ENCODE measurements at places on chromosomes 12 and 14. TPM values are rescaled to one million over a fixed set of nuclear protein-coding genes. Genes with fewer than 3 reads are reported as not detected.

ACRBP gene
- not detected for total RNA-seq

DTX1 gene
- total RNA-seq = not detected

LMNTD1 gene
- total RNA-seq = not detected

GPRC5D gene
- total RNA-seq = not detected

TAS2R46 gene
- total RNA-seq = not detected

CLEC2A gene
- not detected for total RNA-seq

CTSG gene
- not detected for total RNA-seq

B4GALNT3 gene
- 0.30 TPM for total RNA-seq

AJUBA gene
- 60.8 TPM for total RNA-seq

GRCh38 chr12:104827587-104827986 lies 130.5 kb downstream of the SLC41A2 start:
- no peak for DNase-seq

GRCh38 chr14:87952307-87953094 lies 40.5 kb downstream of the GALC start:
- no peak for DNase-seq

DNA sequence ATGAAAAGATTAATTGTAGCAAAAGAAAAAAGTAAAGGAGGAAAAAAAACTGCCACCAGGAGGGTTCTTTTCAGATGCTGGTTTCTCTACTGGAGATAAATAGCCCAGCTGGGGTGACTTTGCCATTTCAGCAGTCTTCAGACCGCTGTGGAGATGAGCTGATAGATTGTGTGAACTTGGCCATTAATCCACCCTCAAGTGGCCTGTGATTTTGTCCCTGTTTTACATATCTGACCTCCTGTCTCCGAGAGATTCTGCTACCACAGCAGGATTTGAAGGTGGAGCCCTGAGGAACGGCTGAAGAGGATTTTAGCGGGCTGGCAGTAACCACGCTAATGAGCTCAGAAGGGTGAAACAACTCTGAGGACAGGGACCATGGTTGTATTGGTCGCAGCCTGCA lies 72.7 kb downstream of the WSCD2 start:
- no peak for DNase-seq

- no peak for DNase-seq
Measured at GRCh38 chr12:4047421-4047820, 174.2 kb upstream of the PARP11 start.

DNA sequence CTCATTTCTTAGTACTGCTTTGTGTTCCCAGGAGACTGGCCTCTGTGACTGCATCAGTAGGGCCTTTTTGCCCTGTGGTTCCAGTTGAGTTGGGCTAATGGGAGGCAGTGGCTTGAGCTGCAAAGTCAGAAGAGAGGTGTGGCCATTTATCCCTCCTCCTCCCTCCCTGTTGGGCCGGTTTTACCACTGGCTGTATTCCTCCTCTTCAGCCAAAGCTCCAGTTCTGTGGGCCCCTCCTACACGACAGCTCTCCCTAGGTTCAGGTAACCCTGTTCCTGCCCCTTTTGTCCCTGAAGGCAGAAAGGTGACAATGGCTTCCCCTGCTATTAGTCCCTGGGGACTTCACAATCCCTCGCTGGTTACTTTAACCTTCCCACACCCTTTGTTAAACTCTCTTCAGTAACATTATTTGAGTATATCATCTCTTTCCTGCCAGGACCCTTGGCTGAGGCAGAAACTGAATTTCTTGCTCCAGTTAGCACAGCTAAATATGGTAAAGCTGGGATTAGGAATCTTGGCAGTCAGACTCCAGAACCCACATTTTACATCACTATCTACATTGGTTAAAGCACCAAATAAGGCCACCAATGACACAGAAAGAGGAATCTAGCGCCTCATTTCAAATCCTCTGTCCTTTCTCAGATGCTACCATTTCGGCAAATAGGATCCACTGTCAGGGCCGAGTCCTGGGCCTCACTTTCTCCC lies 121.9 kb upstream of the SLC35F4 start:
- no peak for DNase-seq

DNA sequence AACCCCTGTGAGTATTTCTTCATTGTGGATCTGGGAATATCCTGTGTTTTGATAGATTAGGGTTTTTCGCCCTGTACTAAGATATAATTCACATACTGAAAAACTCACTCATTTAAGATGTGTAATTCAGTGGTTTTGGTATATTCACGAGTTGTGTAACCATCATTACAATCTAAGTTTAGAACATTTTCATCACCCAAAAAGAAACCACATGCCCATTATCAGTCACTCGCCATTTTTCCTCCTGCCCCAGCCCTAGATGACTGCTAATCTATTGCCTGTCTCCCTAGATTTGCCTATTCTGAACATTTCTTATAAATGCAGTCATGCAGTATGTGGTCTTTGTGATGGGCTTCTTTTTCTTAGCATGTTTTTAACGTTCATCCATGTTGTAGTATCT lies 67.9 kb upstream of the ATF1 start:
- no peak for DNase-seq

GRCh38 chr14:34826661-34827060 lies 48.5 kb downstream of the BAZ1A start:
- DNase-seq = no peak

DNA sequence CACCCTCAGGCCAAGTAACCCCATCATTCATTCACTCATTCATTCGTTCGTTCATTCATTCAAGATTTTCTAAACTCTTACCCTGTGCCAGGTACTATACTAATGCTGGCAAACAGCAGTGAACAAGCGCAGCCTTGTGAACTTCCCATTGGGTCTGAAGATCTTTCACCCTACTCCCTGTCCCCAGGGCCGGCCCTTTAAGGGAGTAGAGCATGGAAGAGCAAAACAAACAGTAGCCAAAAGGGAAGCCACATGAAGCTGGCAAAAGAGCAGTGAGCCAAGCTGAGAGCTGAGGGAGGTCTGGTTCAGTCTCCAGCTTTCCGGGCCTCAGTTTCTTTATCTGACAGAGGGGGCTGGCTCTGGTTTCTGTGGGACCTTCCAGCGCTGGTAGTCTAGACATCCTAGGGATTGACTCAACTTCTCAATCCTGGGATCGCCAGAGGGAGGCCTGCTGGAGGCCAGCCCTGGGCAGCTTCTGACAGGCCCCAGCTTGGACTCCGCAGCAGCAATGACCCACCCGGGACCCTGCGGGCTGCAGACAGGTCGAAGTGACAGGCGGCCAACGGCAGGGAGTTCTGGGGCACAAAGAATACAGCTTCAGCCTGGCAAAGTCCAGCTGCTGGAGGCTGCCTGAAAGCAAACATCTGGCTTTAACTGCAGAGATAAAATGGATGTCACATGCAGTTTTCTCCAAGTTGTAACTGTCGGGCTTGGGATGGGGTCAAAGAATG lies 27.1 kb downstream of the ACTN1 start:
- DNase-seq = no peak

- no peak for DNase-seq
Measured at GRCh38 chr12:12392413-12392812, 35.5 kb downstream of the BORCS5 start.

- DNase-seq = no peak
Measured at GRCh38 chr12:91189516-91189915, 6.9 kb upstream of the DCN start.

DNA sequence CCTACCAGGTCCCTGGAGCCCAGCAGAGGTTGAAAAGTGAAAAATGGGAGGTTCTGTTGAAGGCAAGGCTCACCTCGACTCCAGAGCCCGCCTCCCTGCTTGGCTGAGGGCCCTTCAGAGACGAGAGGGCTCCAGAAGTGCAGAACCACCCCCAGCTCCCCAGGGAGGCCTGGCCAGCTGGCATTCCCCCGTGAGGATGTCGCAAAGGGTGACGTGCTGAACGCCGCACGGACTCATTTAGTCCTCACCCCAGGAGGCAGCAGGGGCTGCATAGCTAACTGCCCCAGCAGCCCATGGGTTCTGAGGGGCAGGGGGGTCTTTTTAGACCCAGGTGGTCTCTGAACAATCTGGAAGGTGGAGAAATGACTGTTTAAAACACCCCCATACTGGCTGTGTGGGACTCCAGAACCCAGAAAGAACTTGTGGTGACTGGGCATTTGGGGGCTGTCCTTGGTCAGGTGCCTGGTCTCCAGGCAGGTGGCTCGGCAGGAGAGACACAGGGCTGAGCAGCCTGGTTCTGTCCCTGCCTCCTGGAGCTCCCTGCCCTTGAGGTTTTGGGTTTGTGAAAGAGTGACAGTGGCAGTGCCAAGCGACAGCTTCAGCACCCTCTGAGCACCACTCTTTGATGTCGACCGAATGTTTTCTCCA lies 32.0 kb downstream of the ANAPC7 start:
- DNase-seq = no peak

DNA sequence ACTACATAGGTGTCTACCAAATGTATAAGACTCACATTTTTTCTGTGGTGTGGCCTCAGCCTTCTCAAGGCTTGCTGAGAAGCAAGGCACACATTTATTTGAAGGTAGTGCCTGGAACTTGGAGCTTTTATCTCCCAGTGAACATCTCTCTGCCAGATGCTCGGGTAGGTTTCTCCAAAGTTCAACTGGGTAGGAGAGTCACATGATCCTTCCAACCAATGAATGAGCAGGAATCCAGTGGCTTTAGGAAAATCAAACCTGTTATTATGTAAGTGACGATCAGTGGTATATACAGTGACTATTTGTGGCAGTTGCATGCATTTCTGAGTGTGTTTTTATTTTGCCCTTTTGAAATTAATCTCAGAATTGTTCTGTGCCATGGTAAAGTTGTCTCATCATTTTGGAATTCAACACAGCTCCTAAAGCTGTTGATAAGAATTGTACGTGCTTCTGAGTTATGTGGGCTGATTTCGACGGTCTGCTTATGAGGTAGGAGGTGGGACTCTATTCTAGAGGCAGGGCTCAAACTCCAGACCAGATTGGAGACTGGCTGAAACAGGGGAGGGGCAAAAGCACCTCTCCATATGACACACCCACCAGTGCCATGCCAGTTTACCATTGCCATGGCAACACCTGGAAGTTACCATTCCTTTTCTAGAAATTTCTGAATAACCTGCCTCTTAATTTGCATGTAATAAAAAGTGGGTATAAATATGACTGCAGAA lies 57.6 kb downstream of the EID3 start:
- DNase-seq = no peak

DNA sequence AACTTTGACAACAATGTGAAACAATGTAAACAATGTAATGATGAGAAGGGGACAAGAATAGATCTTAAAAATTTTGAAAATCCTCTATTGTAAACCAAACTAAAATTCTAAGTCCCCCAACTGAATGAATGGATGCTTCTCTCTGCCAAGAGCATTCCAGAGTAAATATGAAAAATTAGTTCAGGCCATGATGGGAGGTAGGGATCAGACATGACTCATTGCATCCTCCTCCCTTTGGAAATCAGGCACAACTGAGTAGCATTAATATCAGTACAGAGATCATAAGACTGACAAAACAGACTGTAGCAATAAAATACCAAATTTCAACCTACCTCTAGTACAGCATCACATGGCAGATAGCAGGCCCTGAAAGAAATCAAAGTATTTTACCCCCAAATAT lies 559.9 kb downstream of the C12orf50 start:
- DNase-seq = no peak

- DNase-seq = no peak
Measured at GRCh38 chr12:120873226-120873625, 30.9 kb downstream of the SPPL3 start.

- DNase-seq = no peak
Measured at GRCh38 chr12:10210225-10210624, 2.5 kb upstream of the GABARAPL1 start.

GRCh38 chr12:1633459-1633858 lies 4.4 kb downstream of the WNT5B start:
- no peak for DNase-seq

DNA sequence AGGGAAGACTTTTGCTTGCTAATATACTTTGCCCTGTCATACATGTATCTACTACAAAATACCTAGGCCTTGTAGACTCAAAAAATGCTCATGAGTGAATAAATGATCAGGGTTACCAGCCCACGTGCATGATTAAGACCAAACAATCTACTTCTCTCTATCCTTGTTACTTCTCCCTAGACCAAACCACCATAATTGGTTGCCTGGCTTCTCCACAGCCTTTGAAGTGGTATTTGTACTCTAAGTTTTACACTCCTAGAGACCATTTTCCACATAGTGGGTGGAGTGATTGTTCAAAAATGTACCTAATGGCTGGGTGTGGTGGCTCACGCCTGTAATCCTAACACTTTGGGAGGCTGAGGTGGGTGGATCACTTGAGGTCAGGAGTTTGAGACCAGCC lies 14.1 kb upstream of the RPS6KL1 start:
- DNase-seq = no peak

GRCh38 chr12:67645601-67646000 lies 2.9 kb upstream of the DYRK2 start:
- DNase-seq = no peak

DNA sequence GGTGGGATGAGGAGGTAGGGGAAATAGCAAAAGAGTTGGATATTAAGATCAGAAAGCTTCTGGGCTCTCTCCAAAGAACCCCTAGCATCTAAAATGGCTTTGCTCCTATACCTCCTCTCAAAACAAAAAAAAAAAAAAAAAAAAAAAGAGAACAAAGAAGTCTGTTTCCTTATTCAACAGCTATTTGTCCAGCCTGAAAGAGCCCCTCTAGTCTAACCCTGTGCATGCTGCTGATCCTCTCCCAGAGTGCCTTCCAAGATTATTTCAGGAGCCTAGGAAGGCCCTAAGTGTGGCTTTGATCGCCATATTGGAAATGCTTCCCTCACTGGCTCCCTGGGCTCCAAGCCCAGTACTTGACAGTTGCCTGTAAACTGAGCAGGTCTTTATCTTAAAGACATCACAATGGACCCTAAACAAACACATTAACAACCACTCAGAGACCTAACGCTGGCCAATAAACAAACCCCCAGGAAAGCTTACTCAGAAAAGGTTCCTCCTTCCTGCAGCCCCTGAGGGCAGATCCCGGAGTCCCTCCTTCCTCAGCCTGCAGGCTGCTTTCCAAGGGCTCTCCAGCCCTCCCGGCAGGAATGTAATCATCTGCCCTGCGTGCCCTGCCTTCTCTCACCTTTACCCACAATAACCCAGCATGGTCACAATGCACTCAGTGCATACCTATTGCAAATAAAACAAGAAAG lies 17.4 kb upstream of the COL2A1 start:
- peak; percentile 43 for DNase-seq

DNA sequence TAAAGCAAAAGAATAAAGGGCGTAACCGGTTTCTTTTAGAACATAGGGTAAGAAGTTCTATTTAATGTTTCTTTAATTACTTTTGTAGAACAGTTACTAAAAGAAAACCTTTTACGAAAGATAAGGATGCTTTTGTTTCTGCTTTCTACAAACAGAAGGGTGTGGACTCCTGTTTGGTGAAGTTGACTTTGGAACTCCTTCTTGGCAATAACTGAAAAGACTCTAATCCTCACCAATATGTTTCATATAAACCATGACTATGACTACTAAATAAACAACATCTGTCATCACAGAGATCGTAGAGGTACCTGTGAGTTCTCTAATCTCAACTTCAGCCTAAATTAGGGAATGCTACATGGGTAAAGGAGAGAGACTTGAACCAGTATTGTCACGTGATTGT lies 210.8 kb upstream of the FLRT2 start:
- DNase-seq = no peak

DNA sequence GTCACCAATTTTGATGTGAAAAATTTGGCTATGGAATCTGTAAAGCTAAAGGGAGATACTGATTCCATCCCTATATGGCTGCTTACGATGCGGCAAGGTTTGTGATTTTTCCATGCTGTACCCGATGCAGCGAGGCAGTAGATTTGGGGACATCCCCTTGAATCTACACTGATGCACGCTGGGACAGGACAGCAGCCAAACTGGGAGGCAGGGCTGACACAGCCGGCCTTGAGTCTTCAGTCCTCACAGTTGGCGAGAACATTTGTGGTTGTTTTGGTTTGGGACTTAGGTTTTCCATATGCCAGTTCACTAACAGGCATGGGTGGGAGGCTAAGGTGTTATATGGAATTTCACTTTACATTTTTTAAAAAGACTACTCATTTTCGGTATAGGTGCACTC lies 3.8 kb downstream of the GALNT16 start:
- DNase-seq = no peak

- DNase-seq = peak; percentile 31
Measured at GRCh38 chr12:123971770-123972456, 718 bp downstream of the CCDC92 start.
